ENCODE measurements at places on chromosomes 16 and 17. TPM values are rescaled to one million over a fixed set of nuclear protein-coding genes. Genes with fewer than 3 reads are reported as not detected.

GRCh38 chr17:78654325-78654724 is 77.1 kb upstream of the DNAH17 start:
- DNase-seq: no peak

GRCh38 chr16:30131869-30132475 is 9.0 kb upstream of the MAPK3 start:
- no peak for DNase-seq

- DNase-seq: no peak
Measured at GRCh38 chr16:87447323-87447722, 45.5 kb downstream of the ZCCHC14 start.

The MT1H gene
- total RNA-seq: 122 TPM

GRCh38 chr17:68701046-68701445 is 99.9 kb upstream of the FAM20A start:
- DNase-seq: no peak

Data from WTC11 (cell line).